Breast epithelium (tissue), 4 donors: ENCODE measurements at places on chromosomes 2 and 18.
A peak's percentile ranks its signal among the peaks of the same experiment; 100 is the strongest.

GRCh38 chr2:201151127-201151981 lies 31.6 kb upstream of the CASP10 start:
- DNase-seq = no peak

DNA sequence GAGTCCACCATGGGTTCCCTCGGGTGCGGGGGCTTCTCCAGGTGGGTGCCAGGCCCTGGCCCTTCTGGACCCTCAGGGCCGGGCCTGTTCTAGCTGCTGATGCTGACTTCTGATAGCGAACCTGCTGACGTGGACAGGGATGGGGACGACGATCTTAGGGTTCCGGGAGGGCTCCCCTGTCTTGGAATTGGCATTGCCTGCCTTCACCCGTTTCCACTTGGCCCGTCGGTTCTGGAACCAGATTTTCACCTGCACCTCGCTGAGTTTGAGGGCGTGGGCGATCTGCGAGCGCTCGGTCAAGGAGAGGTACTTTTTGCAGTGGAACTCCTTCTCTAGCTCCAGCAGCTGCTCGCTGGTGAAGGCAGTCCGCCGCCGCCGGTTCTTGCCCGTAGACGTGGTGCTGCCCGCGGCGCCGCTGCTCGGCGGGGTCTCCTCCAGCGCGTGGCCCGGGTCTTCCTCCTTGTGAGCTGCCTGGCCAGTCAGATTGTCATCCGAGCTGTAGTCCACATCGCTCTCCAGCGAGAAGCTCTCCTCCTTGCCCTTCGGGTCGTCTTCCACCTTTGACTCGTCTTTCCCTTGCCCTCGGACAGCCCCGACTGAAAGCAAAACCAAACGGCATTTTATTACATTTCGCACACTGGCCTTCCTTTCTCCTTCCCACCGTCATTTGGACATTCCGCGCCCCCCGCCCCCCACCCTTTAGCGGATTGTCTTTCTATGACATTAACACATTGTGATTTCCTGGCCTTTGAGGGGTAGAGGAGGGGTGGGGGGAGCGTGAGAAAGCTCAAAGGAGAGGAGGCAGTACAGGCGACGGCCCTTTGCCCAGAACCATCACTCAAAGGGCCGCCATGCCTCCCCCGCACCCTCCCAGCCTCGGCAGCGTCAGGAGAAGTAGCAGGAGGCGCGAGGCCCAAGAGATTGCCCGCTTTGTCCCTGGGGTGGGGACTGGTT lies 2.1 kb downstream of the GBX2 start:
- DNase-seq = no peak

GRCh38 chr2:18473241-18474181 lies 86.9 kb downstream of the RDH14 start:
- no peak for DNase-seq

- no peak for DNase-seq
Measured at GRCh38 chr2:86433137-86433536, 8.0 kb upstream of the KDM3A start.

DNA sequence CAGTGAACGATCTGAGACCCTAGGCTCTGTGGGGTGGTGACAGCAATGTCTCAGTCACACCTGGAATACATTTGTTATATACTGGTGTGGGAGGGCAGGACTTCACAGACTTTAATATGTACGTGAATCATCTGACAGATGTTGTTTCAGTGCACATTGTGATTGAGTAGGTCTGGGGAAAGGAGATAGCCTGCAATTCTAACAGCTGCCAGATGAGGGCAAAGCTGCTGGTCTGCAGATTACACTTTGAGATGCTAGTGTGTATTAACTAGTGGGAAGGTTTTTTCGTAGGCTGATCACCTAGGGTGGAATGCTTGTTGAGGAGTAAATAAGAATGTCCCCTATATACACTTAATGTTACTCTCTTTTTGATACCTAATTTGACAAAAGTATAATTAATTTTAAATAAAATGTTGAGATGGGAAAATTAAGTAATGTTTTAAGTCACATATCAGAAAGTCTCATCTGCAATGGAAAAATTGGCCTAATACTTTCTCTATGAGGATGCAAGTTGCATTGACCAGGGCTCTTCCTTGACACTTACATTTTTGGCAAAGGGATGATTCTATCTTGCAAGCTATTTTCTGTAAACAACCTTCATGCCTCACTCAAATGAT lies 496.9 kb upstream of the HNMT start:
- no peak for DNase-seq

- DNase-seq = peak; percentile 53
Measured at GRCh38 chr18:9135912-9136314, 668 bp upstream of the ANKRD12 start.

GRCh38 chr18:57759650-57760049 lies 43.5 kb downstream of the ATP8B1 start:
- DNase-seq = no peak

DNA sequence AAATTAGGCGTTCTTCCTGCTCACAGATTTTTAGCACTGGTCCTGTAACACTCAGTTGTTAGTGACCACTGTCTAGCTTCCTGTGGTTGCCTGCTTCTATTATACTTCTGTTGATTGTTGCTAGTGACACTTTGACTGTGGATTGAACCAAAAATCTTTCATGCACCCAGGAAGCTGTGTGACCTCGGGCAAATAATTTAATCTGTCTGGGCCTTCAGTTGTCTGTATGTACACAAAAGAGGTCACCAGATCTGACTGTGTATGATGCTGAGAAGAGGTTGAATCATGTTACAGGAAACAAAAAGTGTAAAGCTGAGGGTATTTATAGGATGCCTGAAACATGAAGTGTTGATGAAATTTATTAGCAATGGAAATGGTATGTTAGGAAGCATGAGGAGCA lies 12.7 kb downstream of the ICOS start:
- no peak for DNase-seq

- DNase-seq = no peak
Measured at GRCh38 chr2:241953324-241953928, 83.9 kb downstream of the RTP5 start.

- no peak for DNase-seq
Measured at GRCh38 chr2:203376173-203376572, 48.0 kb downstream of the ABI2 start.

- no peak for DNase-seq
Measured at GRCh38 chr2:30225131-30225762, 6.1 kb upstream of the LBH start.

GRCh38 chr2:160453111-160453820 lies 40.3 kb downstream of the RBMS1 start:
- DNase-seq = no peak

GRCh38 chr2:216636551-216637450 lies 3.6 kb downstream of the IGFBP2 start:
- no peak for DNase-seq

- no peak for DNase-seq
Measured at GRCh38 chr18:31244771-31245394, 73.1 kb upstream of the DSG1 start.

GRCh38 chr2:214853906-214854305 lies 44.4 kb upstream of the BARD1 start:
- no peak for DNase-seq

GRCh38 chr2:76268902-76269620 lies 558.3 kb upstream of the GCFC2 start:
- DNase-seq = no peak

- no peak for DNase-seq
Measured at GRCh38 chr18:28793901-28794300, 617.0 kb upstream of the CDH2 start.

GRCh38 chr2:14614017-14614416 lies 18.5 kb upstream of the LRATD1 start:
- no peak for DNase-seq

DNA sequence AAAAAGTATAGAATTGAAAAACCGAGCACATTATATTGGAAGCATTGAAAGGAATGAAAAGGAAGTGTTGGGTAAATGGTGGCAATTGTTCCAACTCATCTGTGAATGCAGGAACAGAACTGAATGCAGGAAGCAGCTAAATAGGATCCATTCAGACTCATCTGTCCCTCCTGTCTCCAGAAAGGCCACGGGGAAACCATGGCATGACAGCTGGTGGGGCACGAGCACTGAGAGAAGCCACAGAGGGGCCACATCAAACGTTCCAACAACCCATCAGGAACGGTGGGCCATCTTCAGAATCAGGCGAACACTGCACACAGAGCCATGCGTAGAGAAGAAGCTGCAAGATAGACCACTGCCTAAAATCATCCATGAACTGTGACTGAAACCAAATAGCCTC lies 138.5 kb upstream of the SLC35G4 start:
- DNase-seq = no peak

GRCh38 chr18:47752796-47753645 lies 177.4 kb downstream of the SMAD2 start:
- no peak for DNase-seq

GRCh38 chr2:238362626-238363025 lies 42.3 kb downstream of the TRAF3IP1 start:
- no peak for DNase-seq

GRCh38 chr2:69642709-69643601 lies 584 bp downstream of the AAK1 start:
- peak; percentile 33 for DNase-seq

- DNase-seq = no peak
Measured at GRCh38 chr2:181120625-181121024, 140.2 kb downstream of the UBE2E3 start.

DNA sequence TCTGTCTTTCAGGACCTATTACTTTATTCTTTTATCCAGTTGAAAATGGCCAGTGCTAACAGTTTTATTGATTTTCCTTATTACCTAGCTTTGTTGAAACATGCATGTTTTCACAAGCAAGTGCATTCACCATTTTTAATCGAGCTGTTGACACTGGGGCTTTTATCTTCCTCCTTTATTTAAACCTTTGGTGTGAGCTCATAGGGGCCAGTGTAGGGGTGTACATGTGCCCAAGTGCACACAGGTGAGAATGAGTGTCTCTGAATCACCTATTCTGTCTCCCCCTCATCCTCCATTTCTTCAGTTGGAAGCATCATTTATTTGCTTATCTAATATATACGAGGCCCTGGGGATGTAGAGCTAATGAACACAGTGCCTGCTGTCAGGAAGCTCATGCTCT lies 199.1 kb downstream of the PRKCE start:
- DNase-seq = no peak

DNA sequence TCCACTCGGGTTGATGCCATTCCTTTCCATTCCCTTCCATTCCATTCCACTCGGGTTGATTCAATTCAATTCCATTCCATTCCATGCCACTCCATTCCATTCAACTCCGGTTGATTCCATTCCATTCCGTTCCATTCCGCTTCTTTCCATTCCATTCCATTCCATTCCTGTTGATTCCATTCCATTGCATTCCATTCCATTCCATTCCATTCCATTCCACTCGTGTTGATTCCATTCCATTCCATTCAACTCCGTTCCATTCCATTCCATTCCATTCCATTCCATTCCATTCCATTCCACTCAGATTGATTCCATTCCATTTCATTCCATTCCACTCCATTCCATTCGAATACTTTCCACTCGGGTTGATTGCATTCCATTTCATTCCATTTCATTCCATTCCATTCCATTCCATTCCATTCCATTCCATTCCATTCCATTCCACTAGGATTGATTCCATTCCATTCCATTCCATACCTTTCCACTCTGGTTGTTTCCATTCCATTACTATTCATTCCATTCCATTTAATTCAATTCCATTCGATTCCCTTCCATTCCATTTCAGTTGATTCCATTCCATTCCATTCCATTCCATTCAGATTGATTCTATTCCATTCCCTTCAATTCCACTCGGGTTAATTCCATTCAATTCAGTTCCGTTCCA lies 1141.8 kb downstream of the RPIA start:
- no peak for DNase-seq

DNA sequence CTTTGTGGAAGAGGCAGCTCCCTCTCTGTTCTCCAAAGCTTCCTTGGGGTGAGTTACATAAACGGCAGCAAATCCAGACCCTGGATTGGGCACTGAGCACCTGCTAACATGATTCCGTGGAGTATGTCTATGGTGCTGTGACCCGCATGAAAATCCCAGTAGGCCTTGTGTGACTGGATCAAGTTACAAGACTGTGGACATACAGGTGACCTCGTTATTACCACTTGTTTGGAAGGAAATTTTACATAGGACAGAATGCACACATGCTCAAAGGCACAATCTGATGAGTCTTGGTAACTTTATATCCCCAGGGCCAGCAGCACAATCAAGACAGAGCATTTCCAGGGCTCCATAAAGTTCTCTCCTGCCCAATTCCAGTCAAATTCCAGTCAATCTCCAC lies 120.2 kb upstream of the OTOS start:
- DNase-seq = no peak

- DNase-seq = no peak
Measured at GRCh38 chr2:176127774-176128072, 1.8 kb upstream of the HOXD8 start.

DNA sequence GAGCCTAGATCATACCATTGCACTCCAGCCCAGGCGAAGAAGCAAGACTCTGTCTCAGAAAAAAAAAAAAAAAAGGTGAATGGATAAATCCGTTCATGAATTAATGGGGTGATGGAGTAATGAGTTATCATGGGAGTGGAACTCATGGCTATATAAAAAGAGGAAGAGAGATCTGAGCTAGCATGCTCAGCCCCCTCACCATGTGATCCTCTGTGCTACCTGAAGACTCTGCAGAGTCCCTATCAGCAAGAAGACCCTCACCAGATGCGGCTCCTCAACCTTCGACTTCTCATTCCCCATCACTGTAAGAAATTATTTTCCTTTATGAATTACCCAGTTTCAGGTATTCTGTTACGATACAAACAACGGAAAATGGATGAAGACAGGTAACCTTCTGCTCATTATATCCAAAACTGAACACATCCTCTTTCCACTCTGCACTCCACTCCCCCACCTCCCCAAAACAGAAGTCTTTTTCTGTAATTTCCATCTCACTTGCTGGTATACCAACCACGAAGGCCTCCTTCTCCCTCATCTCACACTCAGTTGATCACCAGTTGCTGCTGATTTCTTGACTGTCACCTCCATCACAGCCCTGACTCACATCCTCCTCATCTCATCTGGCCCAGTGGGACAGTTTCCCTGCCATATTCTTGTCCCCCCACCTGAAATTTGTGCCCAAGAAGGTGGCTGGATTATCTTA lies 8.8 kb downstream of the RETREG2 start:
- no peak for DNase-seq

- no peak for DNase-seq
Measured at GRCh38 chr2:213306316-213306942, 22.2 kb downstream of the SPAG16 start.

- DNase-seq = no peak
Measured at GRCh38 chr2:151972241-151973012, 126.4 kb downstream of the CACNB4 start.

DNA sequence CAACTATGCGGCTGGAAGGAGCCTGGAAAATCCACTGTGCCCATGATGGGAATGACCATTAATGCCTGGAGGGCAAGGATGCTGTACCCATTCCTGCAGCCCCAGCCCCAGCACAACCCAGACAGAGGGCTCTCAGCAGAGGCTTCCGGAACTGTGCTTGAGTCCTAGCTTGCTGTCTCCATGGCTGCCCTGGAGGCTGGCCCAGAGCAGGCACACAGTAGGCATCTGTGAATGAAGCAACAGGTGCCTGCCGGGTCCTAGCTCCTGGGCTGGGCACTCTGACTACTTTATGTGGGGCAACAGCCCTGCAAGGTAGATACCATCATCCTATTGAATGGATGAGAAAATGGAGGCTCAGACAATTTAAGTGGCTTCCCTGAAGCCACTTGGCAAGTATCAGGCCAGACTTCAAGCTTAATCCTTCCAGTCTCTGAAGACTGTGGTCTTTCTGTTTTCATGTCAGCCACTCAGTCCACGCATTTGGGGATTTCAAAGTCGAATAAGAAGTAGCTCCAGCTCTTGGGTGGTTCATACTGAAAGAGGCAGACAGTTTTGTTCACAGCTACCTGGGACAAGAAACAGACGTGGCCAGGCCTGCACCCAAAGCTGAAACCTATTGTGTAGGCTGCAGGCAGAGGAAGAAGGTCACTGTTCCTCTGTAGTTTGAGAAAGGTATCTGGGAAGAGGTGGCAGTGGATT lies 237.5 kb downstream of the ZBTB7C start:
- DNase-seq = no peak
